ENCODE measurements at places on chromosomes 13 and 19. TPM values are rescaled to one million over a fixed set of nuclear protein-coding genes. Genes with fewer than 3 reads are reported as not detected.

SCEL gene
- total RNA-seq = not detected

FUT2 gene
- total RNA-seq = not detected

ACP7 gene
- not detected for total RNA-seq

USPL1 gene
- total RNA-seq = 10.5 TPM

TUBA3C gene
- not detected for total RNA-seq

PDCD5 gene
- total RNA-seq = 135 TPM

TEX26 gene
- not detected for total RNA-seq

USHBP1 gene
- 9.3 TPM for total RNA-seq

C19orf73 gene
- 1.2 TPM for total RNA-seq

ZNF724 gene
- total RNA-seq = 1.1 TPM

LAMP1 gene
- total RNA-seq = 98.6 TPM

TDRD3 gene
- 43.5 TPM for total RNA-seq

CFD gene
- total RNA-seq = 252 TPM

YJEFN3 gene
- total RNA-seq = 9.4 TPM

ZNF136 gene
- 5.0 TPM for total RNA-seq

SERPINE3 gene
- not detected for total RNA-seq

GIPR gene
- 4.1 TPM for total RNA-seq

ZNF737 gene
- 5.7 TPM for total RNA-seq

ZSCAN22 gene
- 1.5 TPM for total RNA-seq

CRX gene
- not detected for total RNA-seq

FAM216B gene
- 4.4 TPM for total RNA-seq

DPF1 gene
- total RNA-seq = 0.40 TPM

INSL3 gene
- not detected for total RNA-seq

COL5A3 gene
- 9.6 TPM for total RNA-seq

GNG8 gene
- total RNA-seq = not detected

C5AR2 gene
- total RNA-seq = 0.42 TPM

ZNF415 gene
- total RNA-seq = 23.9 TPM

KLHL1 gene
- total RNA-seq = not detected

CPB2 gene
- not detected for total RNA-seq

ZNF816 gene
- 4.4 TPM for total RNA-seq

IGFL3 gene
- not detected for total RNA-seq

SULT2B1 gene
- total RNA-seq = 0.35 TPM

PLVAP gene
- 22.9 TPM for total RNA-seq

SYCN gene
- total RNA-seq = not detected

KLK15 gene
- total RNA-seq = not detected

CBARP gene
- 1.2 TPM for total RNA-seq

SMAD9 gene
- 4.5 TPM for total RNA-seq

ZNF177 gene
- total RNA-seq = 3.8 TPM

CLC gene
- total RNA-seq = not detected

GSX1 gene
- not detected for total RNA-seq

MYPOP gene
- 18.5 TPM for total RNA-seq

ZNF581 gene
- 9.4 TPM for total RNA-seq

SERTAD3 gene
- 23.4 TPM for total RNA-seq

DLL3 gene
- total RNA-seq = not detected

CAPN12 gene
- total RNA-seq = not detected

RNF113B gene
- total RNA-seq = not detected

RPS16 gene
- total RNA-seq = 1,154 TPM

PALM gene
- 30.1 TPM for total RNA-seq

TGFBR3L gene
- 11.4 TPM for total RNA-seq

PSG11 gene
- not detected for total RNA-seq

SLC10A2 gene
- not detected for total RNA-seq

ZNF682 gene
- total RNA-seq = 6.6 TPM

NLRP9 gene
- total RNA-seq = not detected

CD70 gene
- not detected for total RNA-seq
